ENCODE measurements at places on chromosomes 7 and 10.

- peak; percentile 16 for DNase-seq
These were observed 29.6 kb downstream of the MINDY4 start for GRCh38 chr7:30800785-30801252.

DNA sequence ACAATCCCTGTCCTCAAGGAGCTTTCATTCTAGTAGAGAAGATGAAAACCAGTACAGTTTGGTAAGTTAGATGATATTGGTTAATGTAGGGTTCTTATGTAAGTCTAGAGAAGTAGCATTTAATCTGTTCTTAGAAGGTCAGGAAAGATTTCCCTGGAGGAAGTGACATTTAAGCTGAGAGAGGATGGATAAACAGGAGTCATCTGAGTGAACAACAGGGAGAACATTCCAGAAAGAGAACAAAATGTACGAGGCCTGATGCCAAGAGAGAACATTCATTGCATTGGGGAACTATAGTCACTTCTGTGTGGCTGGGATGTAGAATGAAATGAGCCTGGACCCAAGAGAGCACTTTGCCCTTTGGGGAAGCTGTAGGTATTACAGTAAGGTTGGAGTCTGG lies 88.0 kb downstream of the CFTR start:
- DNase-seq: no peak

GRCh38 chr7:8963722-8964121 lies 530.3 kb downstream of the NXPH1 start:
- no peak for DNase-seq

DNA sequence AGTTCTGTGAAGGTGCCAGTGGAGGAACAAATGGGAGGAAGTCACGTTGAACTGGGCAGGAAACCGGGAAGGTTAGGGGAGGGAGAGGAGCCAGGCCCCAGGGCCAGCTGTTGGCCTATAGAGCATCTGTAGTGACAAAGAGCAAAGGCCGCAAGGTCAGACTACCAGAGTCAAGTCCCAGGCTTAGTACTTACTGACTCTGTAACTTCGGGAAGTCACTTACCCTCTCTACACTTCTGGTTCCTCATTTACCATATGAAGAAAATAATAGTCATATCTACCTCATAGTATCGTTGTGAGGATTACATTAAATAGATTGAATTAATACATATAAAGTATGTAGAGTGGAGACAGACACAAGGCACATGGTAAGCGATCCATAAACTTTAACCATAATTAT lies 101.8 kb upstream of the FZD1 start:
- no peak for DNase-seq

- DNase-seq: no peak
These were observed 320.4 kb downstream of the GLRX3 start for GRCh38 chr10:130456616-130457015.

DNA sequence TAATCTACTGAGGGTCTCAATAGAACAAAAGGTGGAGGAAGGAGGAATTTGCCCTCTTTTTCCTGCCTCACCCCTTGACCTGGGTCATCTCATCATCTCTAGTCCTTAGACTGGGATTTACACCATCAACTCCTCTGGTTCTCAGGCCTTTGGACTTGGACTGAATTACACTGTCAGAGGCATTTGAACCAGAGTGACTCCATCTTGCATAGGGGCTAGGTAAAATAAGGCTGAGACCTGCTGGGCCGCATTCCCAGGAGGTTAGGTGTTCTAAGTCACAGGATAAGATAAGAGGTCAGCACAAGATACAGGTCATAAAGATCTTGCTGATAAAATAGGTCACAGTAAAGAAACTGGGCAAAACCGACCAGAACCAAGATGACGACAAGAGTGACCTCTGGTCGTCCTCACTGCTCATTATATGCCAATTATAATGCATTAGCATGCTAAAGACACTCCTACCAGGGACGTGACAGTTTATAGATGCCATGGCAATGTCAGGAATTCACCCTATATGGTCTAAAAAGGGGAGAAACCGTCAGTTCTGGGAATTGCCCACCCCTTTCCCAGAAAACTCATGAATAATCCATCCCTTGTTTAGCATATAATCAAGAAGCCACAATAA lies 84.0 kb downstream of the C1GALT1 start:
- DNase-seq: no peak

DNA sequence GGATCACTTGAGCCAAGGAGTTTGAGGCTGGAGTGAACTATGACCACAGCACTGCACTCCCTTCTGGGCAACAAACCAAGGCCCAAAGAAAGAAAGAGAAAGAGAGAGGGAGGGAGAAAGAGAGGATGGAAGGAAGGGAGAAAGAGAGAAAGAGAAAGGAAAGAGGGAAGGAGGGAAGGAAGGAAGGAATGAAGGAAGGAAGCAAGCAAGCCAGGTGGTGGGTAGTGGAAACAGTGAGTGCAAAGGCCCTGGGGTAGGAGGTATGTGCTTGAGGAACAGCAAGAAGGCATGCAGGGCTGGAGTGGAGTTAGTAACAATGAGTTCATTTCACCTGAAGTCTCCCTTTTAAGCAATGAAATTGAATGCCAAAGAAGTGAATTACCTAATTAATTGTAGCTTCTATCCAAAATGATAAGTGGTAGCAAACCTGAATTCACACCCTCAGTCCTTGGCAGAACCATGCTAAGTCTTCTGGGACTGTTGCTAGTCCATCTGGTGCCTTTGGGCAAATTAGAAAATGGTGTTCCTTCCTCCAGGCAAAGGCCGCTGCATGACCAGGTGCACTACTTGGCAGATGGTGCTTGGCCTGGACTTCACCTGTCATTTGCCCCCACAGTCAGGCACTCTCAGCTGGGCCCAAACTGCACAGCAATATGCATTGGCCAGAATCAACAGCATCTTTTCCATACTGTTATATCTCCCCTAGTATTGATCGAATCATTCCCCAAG lies 67.4 kb upstream of the MPP7 start:
- DNase-seq: no peak

DNA sequence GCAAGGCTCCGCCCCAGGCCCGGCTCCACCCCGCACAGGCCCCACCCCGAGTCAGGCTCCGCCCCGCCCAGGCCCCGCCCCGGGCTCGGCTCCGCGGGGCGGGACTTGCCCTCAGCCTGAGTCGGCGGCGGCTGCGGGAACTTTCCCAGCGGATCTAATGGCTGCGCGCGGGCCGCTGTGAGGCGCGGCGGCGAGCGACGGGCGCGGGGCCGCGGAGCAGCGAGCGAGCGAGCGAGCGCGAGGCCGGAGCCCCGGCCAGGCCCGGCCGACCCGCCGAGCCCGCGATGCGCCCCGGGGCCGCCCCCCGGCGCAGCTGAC lies at the start of gene INPP5A:
TSS of gene INPP5A (plus strand) at position 104 of the 318 bp plus-strand sequence. CDS start 310 bp downstream, outside the sequence.
- DNase-seq: no peak

GRCh38 chr10:131591936-131592335 lies 280.4 kb upstream of the TCERG1L start:
- DNase-seq: no peak

GRCh38 chr10:117139581-117140524 lies 1.8 kb upstream of the VAX1 start:
- no peak for DNase-seq

- no peak for DNase-seq
These were observed 110.0 kb upstream of the SHH start for GRCh38 chr7:155922067-155922816.

GRCh38 chr7:6628045-6628444 lies 9.1 kb upstream of the ZNF316 start:
- DNase-seq: no peak

- no peak for DNase-seq
These were observed 149.4 kb downstream of the GLI3 start for GRCh38 chr7:42087616-42088015.

DNA sequence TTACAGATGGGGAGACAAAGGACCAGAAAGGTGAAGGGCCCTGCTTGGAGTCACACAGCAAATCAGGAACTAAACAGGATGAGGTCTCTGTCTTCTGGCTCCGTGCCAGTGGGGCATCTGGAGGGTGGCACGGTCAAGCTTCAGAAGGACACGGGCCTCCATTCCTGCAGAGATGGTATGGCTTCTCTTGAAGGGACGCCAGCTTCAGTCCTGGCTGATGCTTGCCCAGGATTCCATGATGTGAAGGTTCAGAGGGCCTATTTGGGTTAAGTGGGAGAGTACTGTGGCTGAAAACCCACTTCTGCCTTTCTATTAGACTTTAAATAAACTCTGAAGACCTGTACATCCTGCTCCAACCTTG lies 6.1 kb downstream of the RAMP3 start:
- DNase-seq: no peak

GRCh38 chr7:23276947-23277346 lies 22.2 kb upstream of the MALSU1 start:
- no peak for DNase-seq

DNA sequence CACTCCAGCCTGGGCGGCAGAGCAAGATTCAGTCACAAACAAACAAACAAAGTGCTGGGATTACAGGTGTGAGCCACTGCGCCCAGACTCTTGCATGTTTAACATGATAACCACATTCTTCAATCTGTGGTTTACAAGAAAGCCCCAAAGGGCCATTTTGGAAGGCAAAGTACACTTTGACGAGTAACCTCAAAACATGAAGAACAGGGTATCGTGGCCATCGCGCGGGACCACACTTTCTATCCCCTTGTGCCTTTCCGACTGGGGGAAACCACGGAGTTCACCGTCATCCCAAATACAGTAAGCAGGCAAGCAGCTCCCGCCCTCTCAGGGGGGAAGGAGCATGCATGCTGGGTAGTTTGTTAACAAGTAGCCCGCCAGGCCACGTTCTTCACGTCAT lies 125.2 kb downstream of the RNF216 start:
- DNase-seq: no peak

DNA sequence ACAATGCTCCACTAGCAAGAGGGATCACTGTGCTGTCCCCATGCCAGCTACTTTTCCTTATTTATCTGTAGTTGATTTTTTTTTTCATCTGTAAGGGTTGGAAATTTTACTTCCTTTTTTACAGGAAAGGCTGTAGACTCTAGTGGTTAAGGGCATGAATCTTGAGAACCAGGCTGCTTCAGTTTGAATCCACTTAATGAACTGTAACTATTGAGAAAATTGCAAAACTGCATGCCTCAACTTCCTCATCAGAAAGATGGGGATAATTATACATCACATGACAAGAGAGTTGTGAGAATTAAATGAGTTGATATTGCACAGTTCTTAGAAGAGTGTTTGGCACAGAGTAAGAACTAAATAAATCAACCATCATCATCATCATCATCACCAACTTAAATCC lies 106.4 kb upstream of the GSDME start:
- no peak for DNase-seq

DNA sequence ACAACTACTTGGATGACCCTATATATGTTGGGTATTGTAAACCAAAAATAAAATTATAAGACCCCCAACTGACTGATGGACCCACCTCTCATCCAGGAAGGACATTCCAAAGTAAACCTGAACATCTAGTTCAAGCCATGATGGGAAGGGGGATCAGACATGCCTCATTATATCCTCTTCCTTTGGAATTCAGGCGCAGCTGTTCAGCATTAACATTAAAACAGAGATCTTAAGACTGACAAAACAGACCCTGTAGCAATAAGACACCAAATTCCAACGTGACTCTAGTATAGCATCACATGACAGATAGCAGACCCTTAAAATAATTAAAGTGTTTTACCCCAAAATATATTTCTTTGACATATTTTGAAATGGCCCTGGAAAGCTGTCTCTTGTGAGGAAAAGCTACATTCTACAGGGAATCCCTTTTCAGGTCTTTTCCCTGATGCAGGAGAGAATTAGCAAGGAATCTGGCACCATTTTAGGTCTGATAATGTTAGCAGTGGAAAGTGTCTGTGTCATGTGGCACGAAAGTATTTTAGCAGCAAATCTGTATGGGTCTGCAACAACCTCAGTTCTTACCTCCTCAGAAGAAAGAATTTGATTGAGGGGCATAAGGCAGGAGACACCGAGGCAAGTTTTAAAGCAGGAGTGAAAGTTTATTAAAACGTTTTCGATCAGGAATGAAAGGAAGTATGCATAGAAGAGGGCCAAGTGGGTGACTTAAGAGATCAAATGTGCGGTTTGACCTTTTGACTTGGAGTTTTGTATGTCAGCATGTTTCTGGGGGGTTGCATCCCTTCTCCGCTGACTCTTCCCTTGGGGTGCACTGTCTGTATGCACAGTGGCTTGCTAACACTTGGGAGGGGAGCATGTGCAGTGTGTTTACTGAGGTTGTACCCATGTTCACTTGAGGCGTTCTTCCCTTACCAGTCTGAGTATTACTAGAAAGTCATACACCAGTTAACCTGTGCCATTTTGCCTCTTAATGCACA lies 236.6 kb upstream of the PPP1R3A start:
- DNase-seq: no peak

DNA sequence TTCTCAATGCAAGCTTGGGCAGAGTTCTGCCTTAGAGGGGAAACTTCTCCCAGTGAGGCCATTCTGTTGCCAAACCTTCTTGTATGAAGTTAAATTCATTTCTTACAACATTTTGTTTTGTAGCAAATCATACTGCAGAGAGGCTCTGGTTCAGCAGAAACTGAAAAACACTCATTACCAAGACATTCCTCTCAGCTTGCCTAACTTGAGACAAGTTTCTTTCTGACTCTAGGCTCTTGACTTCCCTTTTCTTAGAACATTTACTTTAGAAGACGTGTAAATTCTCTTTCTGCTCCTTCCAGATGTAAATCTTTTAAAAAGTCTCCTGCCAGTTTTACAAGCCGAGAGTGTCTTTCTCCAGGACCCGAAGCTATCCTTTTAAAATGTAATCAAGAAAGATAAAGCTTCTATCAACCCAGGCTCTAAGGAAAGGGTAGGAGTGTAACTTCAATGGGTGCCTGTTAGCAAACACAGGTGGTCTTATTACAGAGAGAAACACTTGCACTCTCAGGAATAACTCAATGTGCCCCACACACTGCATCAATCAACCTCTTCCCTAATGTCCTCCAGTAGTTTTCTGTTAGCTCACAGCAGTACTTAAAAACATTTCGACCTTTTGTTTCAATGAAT lies 80.5 kb upstream of the TAS2R16 start:
- no peak for DNase-seq

DNA sequence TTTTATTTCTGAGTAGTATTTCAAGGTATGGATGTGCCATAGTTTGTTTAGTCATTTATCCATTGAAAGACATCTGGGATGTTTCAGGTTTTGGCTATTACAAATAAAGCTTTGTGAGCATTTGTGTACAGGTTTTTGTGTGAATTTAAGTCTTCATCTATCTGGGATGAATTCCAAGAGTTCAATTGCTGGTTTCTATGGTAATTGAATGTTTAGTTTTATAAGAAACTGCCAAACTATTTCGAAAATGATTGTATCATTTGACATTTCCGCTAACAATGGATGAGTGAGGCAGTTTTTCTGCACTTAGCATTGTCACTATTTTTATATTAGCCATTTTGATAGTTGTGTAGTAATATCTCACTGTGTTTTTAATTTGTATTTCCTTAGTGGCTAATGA lies 99.4 kb downstream of the WDFY4 start:
- DNase-seq: no peak

- DNase-seq: no peak
These were observed 143.7 kb downstream of the VIPR2 start for GRCh38 chr7:159000859-159001435.

DNA sequence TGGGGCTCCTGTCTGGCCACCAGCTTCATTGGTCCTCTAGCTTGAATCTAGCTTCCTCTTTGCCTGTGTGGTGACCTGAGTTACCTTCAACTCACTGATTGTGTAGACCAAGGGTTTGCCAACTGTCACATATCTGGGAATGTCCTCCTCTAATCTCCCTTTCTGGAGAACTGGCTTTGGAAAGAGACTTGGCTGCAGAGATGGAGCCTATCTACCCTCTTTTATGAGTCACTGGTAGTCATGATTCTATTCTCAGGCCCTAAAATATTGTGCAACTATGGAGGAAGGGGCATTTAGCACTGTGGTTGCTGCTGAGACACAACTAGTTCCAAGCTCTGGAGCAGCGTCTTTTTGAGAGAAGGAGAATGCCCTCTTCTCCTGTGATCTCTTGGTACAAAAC lies 691.3 kb downstream of the KCNMA1 start:
- DNase-seq: no peak

GRCh38 chr10:17652585-17652984 lies 8.6 kb downstream of the STAM start:
- no peak for DNase-seq

Measured in NCI-H2081 treated with DMSO at 0.1 percent for 48 hours (cell line).